Activated T-cell treated with anti-CD3 and anti-CD28 coated beads, Interleukin-2, amount 50 U/mL, for 72 hours (primary cell): ENCODE measurements at places on chromosomes 5 and 9. TPM values are rescaled to one million over a fixed set of nuclear protein-coding genes. Genes with fewer than 3 reads are reported as not detected.

Gene PCDHA10
- total RNA-seq: not detected

Gene LEAP2
- total RNA-seq: 5.0 TPM

Gene FOXD4L4
- total RNA-seq: 0.16 TPM

Gene LCN9
- not detected for total RNA-seq

Gene CDH9
- total RNA-seq: not detected

Gene PCDH1
- total RNA-seq: 0.25 TPM

Gene ADRA1B
- total RNA-seq: not detected

Gene PRDM9
- total RNA-seq: not detected

Gene NUTM2F
- total RNA-seq: not detected

Gene SH3GL2
- not detected for total RNA-seq

Gene PCDHGC5
- not detected for total RNA-seq

Gene PRSS3
- total RNA-seq: not detected

Gene PCDHGC3
- total RNA-seq: not detected

Gene N4BP3
- 6.0 TPM for total RNA-seq

Gene PRRC1
- total RNA-seq: 51.0 TPM

Gene C7
- total RNA-seq: not detected

Gene IRX1
- total RNA-seq: not detected

Gene DND1
- 4.6 TPM for total RNA-seq

Gene LIFR
- total RNA-seq: 0.23 TPM

Gene SHROOM1
- 2.1 TPM for total RNA-seq

Gene C6
- total RNA-seq: not detected
